DMS79 treated with DMSO at 0.1 percent for 48 hours (cell line): ENCODE measurements at places on chromosomes 3 and 15.

DNA sequence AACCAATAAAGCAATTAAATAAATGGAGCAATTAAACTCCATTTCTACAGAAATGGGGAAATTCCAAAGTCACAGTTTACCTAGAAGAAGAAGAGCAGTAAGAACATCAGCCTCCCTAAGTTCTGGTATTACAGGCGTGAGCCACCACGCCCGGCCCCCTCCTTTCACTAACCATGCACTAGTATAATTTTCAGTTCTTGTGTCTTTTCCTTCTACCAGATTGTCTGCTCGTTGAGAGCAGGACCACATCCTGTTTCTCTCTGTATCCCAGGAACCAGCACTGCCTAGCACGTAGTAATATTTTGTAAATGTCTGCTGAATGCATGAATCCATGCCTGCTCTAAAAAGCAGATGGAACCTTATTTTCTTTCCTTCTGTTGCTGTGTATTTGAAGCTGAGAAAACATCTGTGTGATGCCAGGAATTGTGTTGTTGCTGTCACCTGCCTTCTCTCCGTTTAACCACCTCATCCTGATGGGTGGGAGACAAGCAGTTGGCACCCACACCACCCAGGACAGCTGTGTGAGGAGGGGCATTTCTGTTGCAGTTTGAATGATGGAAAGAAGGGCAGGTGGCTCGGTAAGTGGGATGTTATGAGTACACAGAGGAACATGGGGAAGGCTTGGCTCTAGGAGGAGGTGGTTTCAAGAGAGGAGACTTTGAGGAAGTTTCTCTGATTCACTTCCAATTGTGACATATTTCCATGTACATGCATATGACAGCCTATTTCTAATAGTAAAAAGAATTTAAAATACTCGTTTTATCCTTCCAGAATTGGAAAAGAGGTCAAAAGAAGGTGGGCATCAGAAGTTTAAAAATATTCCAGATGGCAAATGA is 30.1 kb downstream of the PXYLP1 start:
- no peak for DNase-seq

DNA sequence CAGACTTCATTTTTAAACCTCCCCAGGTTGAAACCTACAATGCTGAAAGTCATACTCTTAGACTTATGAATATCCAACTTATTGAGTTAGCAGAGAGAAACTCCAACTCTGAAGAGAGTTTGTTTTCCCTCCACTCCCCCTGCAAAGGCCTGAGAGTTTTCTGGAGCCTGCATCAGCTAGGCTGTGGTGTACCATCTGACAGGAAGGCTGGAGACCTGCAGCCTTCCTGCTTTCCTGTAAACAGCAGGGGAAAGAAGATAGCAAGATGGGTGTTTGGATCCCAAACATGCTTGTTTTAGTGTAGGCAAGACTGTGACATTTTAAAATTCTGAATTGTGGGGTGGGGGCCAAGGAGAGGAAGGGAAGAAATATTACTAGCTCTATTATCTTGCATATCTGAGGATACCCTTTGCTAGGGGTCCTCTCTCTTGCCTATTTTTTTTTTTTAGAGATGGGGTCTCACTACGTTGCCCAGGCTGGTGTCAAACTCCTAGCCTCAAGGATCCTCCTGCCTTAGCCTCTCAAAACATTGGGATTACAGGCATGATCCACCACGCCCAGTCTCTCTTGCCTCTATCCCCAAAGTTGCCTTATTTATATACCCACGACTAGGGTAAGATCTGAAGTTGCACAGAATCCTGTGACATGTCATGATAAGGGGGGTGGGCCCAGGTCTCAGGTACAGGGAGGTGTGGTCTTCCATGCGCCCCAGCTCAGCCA is 51.0 kb upstream of the USP3 start:
- DNase-seq, result no peak

DNA sequence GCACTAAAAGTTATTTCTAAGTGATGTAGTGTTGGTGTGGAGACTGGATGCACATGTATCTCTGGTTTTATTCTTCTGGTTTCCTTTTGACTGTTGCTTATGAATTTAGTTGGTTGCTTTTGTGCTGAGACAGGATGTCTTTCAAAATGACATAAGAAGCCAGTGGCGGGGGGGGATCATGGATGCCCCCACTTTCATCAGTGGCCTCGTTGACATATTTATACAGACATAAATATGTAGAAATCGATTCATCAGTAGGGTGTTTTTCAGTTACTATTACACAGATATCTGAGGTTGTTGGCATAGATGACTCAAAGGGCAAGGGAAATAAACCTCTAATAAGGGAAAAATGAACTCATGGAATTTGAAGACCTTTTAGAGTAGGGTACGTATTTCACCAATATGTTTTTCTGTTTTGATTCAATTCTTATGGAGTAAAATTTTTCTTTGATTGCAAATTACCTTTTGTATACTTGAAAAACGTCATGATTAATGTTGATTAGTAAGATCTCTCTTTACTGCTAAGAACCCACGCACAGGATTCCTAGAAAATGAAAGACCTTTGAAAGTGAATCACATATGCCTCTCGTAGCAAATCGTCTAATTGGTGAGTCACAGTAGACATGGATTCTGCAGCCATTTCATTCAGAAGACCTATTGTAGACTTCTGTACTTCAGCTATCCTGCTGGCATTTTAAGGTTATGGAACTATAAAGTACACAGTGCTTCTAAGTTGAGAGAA is 97.4 kb upstream of the RBMS3 start:
- no peak for DNase-seq

- DNase-seq, result no peak
Observed at GRCh38 chr3:32493437-32494414, 8.9 kb downstream of the CMTM6 start.

DNA sequence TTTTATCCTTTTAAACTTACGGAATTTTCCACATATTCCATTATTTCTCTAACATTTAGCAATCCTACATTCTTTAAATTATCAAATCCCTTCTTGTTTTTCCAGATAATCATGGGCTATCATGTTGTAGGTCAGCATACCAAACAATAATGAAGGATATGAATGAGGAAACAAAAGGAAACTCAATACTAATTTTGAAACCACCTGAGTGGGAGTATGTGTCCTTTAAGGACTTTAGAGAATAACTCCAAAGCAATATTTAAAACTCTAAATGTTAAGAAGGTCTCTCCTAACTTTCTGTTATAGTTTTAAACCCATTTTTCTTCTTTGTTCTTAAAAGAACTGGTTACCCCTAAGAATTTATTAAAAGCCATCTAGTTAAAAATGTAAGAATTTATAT is 43.0 kb downstream of the TP53BP1 start:
- DNase-seq, result no peak

- peak; percentile 41 for DNase-seq
Observed at GRCh38 chr3:51671734-51672475, 853 bp downstream of the TEX264 start.

GRCh38 chr15:70095408-70096214 is 2.1 kb downstream of the TLE3 start:
- DNase-seq, result peak; percentile 8

- DNase-seq, result peak; percentile 42
Observed at GRCh38 chr3:121943431-121943830, 49.2 kb downstream of the SLC15A2 start.

GRCh38 chr3:67292356-67293121 is 294.4 kb downstream of the KBTBD8 start:
- no peak for DNase-seq

- peak; percentile 34 for DNase-seq
Observed at GRCh38 chr3:35665390-35666055, 26.2 kb downstream of the ARPP21 start.

DNA sequence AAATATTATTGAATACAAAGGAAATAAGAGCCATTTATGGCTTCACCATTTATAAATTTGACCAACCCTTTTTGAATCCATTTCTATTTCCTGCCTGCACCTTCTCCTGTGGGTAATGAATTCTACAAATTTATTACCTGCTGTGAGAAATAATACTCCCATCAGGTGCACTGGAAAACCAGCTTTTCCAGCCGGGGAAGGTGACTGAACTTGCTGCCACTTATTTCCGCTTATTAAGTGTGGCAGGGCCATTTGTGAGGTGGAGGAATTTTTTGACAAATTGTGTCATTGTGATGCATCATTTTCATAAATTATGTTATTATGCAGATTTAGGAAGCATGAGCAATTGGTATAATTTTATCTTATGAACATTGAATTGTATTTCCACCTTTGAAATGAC is 151.1 kb downstream of the SQOR start:
- no peak for DNase-seq
